ENCODE measurements at places on chromosomes 4 and X.

GRCh38 chr4:74953647-74954046 is 20.7 kb downstream of the PARM1 start:
- DNase-seq = no peak

DNA sequence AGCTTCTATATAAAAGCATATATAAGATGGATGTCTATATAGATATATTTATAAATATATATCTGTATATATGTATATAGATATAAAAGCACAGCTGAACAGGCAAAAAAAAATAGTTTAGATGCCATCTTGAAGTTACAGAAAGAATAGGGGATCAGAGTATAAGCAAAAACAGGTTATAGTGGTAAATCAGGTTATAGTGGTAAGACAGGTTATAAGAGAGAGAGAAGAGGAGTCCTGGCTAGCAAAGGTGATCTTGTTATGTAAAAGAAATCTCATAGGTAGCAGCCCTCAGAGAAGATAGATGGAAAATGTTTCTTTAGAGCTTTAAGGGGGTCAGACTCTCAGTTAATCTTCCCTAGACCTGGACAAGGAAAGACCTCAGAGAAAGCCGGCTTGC is 1263.1 kb downstream of the PCDH7 start:
- DNase-seq = no peak

DNA sequence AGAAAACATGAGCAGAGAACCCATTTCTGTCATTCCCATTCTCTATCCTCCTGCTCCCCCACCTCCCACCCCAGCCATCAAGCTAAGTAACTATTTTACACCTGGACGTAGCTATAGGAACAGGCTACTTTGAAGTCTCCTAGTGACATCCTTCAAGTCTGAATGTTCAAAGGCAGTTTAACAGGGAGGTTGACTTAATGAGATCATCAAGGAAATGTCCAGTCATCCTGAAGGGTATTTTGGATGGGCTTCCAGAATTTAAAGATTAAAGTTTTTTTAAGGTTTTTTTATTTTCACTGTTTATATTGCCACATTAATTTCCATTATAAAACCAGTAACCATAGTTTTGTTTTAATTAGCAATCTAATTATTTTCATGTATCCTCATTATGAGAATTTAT is 41.1 kb downstream of the HPF1 start:
- no peak for DNase-seq

DNA sequence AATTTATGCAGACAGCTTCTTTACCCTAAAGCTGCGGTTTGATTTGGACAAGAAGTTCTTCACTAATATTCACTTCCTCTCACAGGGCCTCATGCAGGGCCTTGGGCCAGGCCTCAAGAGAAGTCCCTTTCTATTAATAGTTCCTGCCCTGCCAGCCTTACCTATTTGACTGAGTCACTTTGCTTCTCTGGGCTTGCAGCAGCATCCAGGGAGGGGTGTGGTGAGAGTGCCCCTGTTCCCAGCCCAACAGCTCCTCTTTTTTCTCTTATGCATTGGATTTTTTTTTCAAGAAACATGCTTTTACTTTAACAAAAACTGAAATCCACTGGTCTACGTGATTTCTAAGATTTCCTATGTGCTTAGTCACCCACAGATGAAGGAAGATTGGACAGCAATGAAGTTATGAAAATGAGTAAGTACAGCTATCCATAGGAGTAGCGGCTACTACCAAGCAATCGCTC is 26.7 kb downstream of the FAM156B start:
- DNase-seq = no peak

DNA sequence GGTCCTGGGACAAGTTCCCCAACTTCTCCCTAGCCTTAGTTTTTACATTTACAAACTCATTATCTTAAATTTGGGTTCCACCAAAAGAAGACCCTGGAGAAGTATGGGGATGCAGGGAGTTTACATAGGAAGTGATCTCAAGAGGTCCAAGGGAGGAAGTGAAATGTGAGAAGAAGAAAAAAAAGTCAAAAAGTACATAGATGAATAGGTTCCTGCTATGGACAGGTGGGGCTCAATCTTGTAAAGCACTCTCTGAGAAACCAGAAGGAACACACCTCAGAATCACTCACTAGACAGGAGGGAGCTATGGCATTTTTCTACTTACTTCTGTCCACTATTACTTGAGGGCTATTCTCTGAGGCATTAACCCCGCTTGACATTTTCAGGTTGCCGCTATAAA is 56.6 kb downstream of the ARHGAP6 start:
- no peak for DNase-seq

DNA sequence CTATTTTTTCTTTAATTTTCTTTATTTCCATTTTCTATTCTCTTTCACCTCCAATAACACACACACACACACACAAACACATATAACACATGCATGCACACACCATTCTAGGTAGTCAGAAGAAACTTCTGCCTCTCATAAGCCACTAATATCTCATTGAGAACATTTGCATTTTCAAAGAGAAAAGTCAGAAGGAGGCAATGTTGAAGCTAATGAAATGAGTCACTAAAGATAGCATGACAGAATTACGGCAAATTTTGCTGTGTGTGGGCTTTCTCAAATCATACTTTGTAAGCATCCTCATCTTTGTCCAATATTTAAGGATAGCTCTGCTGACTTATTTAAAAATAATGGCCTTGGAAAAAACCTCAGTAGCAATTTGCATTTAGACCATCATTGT is 291.3 kb downstream of the GUCY2F start:
- no peak for DNase-seq

- DNase-seq = no peak
These were observed 96.2 kb downstream of the SOWAHB start for GRCh38 chr4:76801621-76802235.

DNA sequence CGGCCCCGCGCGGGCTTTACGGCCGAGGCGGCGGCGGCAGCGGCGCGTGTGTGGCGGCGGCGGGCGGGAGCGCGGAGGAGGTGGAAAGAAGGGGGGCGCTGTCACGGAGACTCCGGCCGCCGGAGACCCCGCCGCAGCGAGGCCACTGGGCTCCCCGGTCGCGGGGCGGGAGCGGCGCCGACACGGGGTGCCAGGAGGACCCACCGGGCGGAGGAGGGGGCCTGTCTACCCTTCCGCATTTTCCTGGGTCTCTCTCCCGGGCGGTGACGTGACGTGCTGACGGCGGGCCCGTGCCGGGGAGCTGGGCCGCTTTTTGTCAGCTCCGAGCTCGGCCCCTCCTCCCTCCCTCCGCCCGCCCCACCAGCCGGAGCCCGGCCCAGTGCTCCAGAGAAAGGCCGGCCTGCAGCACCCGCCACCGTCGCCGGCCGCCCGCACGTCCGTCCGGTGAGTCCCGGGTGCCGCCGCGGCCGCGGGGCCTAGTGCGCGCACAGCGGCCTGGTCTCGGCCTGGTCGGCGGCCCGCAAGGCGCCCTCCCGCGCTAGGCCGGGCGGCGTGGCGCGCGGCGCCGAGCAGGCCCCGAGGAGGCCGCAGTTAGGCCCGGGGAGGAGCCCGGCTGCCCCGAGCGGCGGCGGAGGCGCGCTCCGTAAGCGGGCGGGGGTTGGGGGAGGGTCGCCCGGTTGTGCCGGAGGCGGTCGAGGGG is at the start of gene ZFX:
ZFX (plus strand) TSS at position 379 of the 700 bp plus-strand sequence. CDS start 23,014 bp downstream, outside the sequence.
- no peak for DNase-seq

GRCh38 chrX:37752936-37753335 is 26.9 kb upstream of the CYBB start:
- no peak for DNase-seq

DNA sequence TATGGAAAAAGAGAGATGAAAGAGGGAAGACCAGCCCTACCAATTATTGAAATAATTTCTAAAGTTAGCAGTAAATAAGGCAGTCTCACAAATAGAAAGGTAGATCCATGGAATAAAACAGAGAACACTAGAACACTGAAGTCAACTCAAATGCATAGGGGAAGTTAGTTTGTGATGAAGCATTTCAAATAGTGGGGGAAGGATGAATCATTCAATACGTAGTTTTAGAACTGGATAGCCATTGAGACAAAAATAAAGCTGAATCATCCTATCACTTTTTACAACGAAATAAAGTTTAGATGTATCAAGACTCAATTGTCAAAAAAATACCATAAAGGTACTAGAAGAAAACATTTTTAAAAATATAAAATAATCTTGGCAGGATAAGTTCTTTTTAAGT is 143.2 kb upstream of the DGKK start:
- no peak for DNase-seq

GRCh38 chr4:160864253-160864652 is 1299.5 kb downstream of the FSTL5 start:
- no peak for DNase-seq

- no peak for DNase-seq
These were observed 225.7 kb upstream of the PSAPL1 start for GRCh38 chr4:7660176-7661039.

DNA sequence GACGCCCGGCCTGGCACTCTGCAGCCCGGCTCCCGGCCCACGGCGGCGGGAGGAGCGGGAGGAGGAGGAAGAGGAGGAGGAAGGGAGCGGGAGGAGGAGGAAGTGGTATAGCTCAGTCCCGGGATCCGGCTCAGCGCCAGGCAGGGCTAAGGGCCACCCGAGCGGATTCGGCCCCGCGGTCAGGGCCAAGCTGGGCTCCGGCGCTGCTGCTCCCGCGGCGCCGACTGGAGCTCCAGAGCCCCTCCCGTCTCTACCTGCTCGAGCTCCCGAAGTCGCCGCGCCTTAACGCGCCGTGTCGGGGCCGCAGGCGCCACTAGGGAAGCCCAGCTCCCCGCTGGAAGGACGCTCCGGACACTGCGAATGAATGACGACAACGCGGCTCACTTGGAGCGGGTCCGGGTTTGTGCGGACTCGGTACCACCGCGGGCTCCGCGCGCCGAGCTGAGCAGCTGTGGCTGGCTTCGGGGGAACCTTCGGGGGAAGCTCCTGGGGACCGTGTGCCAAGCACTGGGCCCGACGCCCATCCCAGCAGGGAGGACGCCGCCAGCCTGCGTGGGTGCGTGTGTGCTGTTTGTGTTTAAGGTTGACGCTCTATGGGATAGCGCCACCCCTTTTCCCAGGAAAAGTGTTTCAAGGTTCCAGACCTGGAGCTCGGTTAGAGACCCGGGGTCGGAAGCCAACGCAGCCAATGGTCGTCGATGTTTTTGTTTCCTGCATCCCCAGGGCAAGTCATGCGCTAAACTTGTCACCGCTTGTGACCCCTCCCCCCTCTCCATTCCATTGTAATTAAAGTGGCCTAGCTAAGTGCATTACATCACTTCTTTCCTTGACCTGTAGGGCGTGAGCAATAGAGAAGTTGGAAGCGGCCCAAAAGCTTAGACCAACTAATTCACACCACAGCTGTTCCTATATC is at the start of gene TBC1D9:
TBC1D9 (minus strand) TSS at position 67 of the 913 bp plus-strand sequence. CDS start 340 bp downstream, outside the sequence.
- peak; percentile 87 for DNase-seq

DNA sequence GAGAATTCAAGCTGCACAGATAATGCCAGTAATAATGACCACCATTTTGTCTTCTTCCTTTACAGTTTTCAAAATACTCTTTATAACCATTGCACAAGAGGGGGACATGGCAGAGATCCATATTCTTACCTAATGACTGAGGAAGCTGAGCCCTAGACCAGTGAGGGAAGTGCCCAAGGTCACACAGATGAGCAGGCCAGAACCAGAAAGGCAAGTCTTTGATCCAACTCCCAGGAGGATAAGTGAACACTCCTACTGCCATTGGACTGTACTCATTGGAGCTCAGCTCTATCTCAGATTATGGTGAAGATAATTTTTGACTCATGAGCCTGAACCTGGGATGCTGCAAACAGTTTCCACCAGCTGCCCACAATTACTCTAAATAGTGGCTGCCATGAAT is 28.6 kb downstream of the AMER1 start:
- DNase-seq = no peak

DNA sequence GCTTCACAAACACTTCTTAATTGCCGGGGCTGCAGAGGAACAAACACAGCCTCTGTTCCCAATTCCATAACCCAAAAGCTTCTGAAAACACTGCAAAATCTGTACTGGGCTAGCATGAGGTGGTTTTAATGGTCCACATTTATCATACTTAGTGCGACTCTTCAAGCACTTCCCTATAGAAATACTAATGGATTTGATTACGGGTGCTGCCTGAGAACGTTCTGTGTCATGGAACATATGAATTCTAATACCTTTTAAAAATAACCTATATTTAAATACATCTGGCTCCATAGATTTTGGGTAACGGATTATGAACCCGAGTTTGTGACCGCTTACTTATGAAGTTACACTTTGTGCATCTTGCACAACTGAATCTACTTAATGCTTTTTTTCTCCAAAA is 35.4 kb upstream of the STS start:
- DNase-seq = no peak

GRCh38 chr4:113080050-113080449 is 30.6 kb downstream of the ANK2 start:
- no peak for DNase-seq

GRCh38 chrX:98962996-98963395 is 1447.1 kb downstream of the PCDH19 start:
- DNase-seq = no peak

DNA sequence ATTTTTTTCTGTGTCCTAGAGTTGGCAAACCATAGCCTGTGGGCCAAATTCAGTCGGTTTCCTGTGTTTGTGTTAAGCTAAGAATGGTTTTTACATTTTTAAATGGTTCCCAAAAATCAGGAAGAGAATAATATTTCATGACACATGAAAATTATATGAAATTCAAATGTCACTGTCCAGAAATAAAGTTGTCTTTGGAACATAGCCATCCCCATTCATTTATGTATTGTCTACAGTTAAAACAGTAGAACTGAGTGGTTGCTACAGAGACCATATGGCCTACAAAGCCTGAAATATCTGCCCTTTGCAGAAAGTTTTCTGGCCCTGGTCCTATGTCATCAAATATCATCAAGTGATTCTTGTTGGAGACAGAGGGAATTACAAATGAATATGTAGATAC is 15.5 kb downstream of the FRMPD4 start:
- no peak for DNase-seq

DNA sequence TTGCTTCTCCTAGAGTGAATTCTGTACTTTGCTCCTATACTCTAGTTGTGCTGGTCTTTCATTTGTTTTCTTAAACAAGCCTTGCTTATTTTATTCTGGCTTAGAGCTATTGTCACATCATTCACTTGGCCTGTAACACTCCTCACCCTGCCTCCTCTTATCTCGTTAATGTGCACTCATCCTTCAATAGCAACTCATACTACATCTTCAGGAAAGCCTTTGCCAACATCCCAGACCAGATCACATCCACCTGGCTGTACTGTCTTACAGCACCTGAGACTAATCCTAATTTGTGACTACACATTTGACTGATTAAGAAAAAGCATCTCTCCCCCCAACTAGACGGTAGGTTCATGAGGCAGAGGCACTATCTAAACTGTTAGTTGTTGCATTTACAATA is 80.8 kb downstream of the SLC7A11 start:
- no peak for DNase-seq

GRCh38 chr4:40918330-40918729 is 168.6 kb downstream of the NSUN7 start:
- DNase-seq = no peak

- no peak for DNase-seq
These were observed 935.9 kb upstream of the EPHA5 start for GRCh38 chr4:66606215-66606614.
